ENCODE measurements at places on chromosomes 1 and 21.

DNA sequence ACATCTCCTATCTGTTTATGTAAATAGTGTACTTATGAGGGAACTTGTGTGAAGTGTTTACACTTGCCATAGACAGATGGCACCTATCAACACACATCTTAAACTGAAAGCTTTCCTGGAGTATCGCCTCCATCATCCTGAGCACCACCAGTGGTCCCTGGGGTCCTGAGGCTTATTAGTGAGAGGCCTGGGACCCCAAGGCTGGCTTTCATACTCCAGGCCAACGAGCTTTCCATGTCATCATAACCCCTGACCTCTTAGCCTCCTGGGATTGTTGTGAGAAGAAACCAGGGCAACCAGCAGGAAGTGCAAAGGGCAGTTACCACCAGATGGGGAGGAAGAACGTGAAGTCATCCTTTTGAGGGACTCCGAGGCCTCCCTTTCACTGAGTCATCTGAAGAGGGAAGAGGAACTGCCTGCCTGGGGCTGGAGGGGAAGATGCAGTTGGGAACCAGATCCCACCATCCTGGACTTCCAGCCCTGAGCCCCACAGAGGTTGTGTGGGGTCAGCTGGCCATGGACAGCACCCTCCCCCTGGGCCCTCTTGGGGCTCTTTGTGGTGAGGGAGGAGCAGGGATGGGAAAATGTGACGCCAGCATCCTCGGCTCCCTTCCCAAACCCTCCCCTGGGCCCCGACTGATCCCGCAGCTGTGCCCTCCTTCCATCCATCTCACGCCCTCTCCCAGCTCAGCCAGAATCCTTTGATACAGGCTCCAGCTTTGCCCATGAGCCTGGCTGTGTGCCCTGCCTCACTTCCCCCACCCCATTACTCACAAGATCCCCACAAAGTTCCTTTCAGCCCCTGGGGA lies 5.8 kb downstream of the INKA2 start:
- DNase-seq = no peak

GRCh38 chr1:169576935-169577331 lies 9.3 kb downstream of the F5 start:
- DNase-seq = no peak

DNA sequence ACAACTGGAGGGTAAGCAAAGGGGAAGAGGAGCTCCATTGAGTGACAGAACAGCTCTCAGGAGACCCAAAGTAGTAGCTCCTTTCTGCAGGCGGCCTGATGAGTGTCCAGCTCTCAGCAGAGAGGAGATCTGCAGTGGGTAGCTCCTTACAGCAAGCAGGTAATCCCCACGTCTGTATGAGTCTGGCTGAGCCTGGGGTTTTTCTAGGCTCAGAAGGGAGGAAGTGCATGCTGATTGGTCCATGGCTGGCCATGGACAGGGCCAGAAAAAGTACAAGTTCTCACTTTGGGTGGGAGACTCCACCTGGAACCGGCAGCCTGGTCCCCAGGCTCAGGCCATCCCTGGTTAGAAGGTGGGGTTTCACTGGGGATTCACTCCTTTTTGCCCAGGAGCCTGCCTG lies 50.9 kb upstream of the SCYL3 start:
- DNase-seq = no peak

- DNase-seq = no peak
These were observed 299.7 kb upstream of the KAZN start for GRCh38 chr1:14298806-14299205.

GRCh38 chr1:53644909-53645689 lies 93.9 kb downstream of the GLIS1 start:
- no peak for DNase-seq

DNA sequence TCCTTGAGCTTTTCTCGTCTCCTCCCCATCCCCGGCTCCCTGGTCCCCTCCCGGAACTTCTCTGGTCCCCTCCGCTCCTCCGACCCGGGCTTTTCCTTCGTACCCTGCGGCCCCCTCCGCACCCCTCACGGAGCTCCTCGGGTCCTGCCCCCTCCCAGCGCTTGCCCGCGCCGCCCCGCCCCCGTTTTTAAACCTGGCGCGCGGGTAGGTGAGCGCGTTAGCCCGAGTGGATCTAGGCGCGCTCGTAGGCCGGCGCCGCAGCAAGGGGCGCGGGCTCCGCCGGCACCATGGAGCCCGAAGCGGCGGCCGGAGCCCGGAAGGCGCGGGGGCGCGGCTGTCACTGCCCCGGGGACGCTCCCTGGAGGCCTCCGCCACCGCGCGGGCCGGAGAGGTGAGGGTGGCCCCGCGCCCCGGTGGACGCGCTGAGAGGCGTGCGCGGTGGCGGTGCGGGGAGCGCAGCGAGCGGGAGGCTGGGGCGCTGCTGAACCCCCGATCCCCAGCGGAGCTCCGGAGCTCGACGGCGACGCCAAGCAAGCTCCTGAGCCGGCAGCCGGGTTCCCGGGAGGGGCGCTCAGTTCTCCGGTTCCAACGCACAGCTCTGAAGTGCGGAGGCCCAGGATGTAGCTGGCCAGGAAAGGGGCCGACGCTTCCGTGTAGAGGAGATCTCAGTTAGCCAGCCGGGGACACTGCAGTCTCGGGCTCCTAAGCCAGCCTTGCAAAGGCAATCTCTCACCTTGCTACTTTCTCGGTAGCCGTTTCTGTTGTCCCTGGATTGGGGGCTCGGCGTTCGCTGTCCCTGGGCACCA lies at the start of gene RIPPLY3:
TSS of gene RIPPLY3 (plus strand) at position 217 of the 806 bp plus-strand sequence. CDS start at position 288, 71 bp downstream.
- DNase-seq = no peak

DNA sequence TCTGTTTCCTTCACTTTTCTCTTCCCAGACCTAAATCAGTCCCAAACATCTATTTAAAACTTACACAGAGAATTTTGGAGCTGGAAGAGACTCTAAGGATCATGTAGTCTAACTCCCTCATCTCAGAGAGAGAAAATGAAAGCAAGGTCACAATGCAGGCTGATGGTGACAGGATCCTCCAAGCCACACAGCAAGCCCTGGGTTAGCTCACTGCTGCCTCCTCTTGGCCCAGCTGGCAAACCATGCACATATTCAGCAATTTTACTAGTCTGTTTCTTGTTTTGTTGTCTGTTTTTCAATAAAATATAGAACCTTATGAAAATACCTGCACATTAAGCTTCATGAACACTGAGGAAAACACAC lies 27.7 kb upstream of the LY9 start:
- DNase-seq = peak; percentile 87

GRCh38 chr1:161068306-161069234 lies 1.1 kb downstream of the ARHGAP30 start:
- peak; percentile 77 for DNase-seq

DNA sequence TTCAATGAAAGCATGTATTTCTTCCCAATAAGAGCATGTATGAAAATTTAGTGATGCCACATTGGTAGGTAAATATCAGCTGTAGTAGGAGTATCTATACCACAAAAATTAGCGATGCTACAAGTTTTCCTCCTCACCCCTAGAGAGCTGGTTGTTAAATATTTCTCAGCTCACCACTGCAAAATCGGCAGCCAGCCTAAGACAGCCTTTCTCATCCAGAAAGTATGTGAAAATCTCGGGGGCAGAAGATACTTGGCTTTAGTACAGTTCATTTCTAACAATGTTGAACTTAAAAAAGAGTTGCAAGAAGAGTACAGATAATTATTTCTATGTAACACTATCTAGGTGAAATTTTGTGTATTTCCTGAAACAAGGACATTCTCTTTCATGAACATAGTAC lies 235.4 kb downstream of the TPR start:
- DNase-seq = no peak

DNA sequence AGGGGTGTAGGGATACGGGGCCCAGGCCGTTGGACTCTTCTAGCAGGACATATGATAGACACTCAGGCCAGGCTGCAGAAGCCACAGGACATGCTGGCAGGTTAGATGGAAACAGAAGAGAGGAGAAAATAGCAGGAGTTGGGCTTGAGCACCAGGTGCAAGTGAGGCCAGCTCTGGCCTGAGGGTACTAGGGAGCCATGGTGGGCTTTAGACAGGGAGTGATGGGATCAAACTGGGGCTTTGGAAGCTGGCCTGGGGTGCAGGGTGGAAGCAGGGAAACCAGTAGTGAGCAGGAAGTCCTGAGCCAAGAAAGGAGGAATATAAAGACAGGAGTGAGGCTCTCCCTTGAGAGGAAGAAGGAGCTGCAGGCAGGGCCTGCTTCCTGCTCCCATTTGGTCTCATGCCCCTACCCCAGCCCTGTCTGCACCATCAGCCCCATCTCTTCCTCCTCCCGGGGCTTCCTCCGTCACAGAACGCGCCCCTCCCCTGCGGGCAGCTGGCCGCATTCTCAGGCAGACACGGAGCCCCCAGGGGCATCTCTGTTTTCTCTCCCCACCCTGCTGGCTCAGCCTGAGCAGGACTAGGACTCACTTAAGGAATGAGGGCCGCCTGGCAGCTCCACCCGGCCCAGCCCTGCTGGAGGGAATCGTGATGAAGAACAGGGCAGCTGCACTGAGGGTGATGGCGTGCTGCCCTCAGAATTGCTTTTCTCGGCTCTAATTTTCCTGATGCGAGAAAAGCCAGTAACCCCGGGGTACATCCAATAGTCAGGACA lies 165.5 kb upstream of the TMEM51 start:
- no peak for DNase-seq

DNA sequence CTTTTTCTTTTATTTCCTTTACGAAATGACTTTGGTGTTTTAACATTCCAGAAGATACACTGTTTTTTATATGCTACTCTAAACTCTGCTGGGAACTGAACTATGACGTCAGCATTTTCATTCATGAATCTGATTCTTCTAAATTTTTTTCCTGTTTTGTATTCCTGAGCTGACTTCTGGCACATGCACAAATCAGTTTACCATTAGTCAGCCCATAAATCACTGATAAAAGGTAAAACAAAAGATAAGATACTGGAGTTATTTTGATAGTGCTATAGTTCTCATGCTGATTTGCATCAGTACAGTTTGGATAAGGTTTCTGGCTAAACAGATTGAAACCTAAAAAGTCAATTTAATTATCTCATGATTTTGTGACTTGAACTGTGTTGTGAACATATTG lies 10.4 kb downstream of the CAMTA1 start:
- no peak for DNase-seq

DNA sequence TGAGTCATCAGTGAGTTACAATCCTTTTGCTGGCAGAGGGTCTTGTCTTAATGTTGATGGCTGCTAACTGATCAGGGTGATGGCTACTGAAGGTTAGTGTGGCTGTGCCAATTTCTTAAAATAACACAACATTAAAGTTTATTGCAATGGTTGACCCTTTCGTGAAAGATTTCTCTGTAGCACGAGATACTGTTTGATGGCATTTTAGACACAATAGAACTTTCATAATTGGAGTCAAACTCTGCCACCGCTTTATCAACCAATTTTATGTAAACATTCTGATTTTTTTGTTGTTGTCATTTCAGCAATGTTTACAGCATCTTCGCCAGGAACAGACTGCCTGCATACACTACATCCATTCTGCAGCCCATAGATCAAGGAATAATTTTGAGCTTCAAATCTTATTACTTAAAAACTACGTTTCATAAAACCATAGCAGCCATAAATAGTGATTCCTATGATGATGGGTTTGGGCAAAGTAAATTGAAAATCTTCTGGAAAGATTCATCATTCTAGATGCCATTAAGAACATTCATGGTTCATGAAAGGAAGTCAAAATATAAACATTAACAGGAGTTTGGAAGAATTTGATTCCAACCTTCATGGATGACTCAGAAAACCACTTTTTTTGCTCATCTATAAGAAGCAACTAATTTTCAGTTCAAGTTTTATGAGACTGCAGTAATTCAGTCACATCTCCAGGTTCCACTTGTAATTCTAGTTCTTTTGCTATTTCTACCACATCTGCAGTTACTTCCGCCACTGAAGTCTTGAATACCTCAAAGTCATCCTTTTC lies 85.9 kb downstream of the TYW3 start:
- DNase-seq = no peak

DNA sequence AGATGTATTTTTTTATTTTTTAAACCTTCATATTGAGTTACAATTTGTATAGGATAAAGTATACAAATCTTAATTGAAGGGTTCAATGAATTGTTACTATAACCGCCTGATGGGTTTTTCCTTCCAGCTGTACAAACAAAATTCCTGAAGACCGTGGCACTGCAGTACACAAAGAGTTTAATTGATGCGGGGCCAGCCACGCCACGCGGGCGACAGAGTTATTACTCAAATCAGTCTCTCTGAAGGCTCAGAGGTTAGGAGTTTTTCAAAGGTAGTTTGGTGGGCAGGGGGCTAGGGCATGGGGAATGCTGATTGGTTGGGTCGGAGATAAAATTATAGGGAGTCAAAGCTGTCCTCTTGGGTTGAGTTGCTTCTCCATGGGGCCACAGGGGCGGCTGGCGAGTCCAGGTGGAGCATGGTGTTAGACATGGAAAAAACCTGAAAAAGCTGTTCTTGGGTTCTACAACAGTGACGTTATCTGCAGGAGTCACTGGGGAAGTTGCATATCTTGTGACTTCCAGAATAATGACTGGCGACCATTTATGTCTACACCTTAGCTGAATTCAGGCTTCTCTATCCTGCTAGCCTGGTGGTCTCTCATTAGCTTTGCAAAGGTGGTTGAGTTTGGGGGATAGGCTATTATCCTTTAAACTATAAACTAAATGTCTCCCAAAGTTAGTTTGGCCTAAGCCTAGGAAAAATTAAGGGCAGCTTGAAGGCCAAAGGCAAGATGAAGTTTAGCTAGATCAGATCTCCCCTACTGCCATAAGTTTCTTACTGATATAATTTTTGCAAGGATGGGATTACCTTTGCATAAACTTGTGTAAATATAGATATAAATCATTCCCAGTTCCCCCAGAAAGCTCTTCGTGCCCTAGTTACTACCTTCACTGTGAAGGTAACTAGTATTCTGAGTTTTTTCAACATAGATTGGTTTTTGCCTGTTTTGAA lies 13.0 kb upstream of the TMEM9 start:
- DNase-seq = no peak

DNA sequence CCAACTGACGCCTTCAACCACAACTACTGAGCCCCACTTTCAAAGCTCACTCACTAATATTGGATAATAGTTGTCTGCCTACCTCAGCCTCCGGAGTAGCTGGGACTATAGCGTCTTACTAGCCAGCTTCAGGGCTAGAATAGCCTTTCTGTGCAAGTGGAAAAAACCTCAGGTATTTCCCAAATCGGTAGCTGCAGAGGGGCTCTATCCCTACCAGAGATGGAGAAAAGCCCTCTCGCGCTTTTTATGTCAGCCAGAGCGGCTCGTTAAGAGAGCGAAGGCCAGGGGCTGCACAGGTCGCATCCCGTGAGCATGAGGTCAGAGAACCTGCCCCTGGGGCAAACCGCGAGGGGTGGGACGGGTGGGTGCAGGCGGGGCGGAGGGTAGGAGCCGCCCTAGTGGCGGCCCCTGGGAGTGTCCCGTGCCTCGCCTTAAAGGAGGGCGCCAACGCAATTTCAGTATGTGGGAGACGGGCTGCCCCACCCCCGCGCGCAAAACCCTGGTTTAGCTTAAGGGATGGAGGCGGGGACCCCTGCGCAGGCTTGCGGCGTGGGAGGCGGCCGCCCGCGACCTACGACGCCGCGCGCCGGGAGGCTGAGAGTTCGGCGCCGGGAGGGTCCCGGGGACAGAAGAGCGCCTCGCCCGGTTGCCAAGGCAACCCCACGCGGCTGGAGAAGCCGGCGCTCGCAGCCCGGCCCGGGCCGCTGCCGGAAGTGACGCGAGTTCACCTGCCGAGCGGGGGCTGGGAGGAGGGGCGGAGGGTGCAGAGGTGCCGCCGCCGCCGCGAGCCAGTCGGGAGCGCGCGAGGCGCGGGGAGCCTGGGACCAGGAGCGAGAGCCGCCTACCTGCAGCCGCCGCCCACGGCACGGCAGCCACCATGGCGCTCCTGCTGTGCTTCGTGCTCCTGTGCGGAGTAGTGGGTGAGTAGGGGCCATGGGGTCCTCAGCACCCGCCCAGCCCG lies at the start of gene CXADR:
TSS of gene CXADR (plus strand) at position 791 of the 961 bp plus-strand sequence. CDS start at position 878, 87 bp downstream.
- DNase-seq = peak; percentile 60

GRCh38 chr1:111486431-111486830 lies 12.6 kb downstream of the C1orf162 start:
- DNase-seq = no peak

Measured in activated gamma-delta T cell treated with Interleukin-2 at 50 U/mL for 16 hours (primary cell).